ENCODE measurements at places on chromosomes 5 and 9. TPM values are rescaled to one million over a fixed set of nuclear protein-coding genes. Genes with fewer than 3 reads are reported as not detected.
A peak's percentile ranks its signal among the peaks of the same experiment; 100 is the strongest.

Gene ECPAS
- total RNA-seq = 67.7 TPM

Gene KIAA1958
- total RNA-seq = 13.3 TPM

Gene ZNF883
- total RNA-seq = 1.1 TPM

Gene NDOR1
- total RNA-seq = 39.8 TPM

Gene INPP5E
- total RNA-seq = 22.8 TPM

Gene PALM2AKAP2
- not detected for total RNA-seq

Gene SPINK6
- not detected for total RNA-seq

Gene PROB1
- total RNA-seq = 4.3 TPM

DNA sequence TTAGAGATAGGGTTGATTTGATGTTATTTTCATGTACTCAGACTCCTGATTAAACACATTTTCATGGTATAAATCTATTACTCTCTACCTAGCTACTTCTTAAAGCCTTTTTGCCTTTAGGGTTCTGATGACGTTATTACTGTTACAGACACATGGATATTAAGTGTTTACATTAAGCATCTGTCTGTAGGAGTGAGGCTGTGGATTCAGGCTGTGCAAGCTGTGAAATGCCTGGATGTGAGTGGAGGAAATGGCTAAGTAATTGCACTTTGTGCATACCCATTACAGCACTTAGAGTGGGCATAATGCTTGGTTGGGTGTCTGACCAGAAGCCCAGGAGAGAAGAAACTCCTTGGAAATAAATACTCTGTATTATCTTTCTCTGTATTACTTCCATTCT lies 186.8 kb downstream of the SNX18 start:
- no peak overlapping the region for H3K4me3 ChIP-seq
- H3K36me3 ChIP-seq = peaks cover 2% of the 10 kb centered on the region
- H3K4me1 ChIP-seq = no peaks in the 10 kb centered on the region
- no peak for DNase-seq
- H3K27ac ChIP-seq = no peak overlapping the region

DNA sequence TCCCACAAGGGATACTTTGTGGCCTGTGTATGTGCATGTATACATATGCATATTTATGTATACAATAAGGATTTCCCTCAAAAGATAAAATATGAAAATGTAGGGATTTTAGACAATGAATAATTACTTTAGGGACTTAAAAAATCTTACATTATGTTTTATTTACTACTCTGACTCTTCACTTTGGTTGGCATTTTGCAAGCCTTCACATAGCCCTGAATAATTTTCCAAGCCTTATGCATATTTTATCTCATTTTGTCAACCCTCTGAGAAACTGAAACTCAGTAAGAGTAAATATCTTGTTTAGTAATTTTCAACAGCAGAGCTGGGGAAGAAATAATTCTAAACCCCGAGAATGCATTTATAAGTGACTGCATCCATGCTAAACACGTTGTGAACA lies 153.0 kb upstream of the SLC24A2 start:
- H3K36me3 ChIP-seq = peaks cover under 1% of the 10 kb centered on the region
- peaks cover 4% of the 10 kb centered on the region for H3K27me3 ChIP-seq
- H3K4me1 ChIP-seq = peaks cover 16% of the 10 kb centered on the region
- H3K27ac ChIP-seq = no peak overlapping the region

DNA sequence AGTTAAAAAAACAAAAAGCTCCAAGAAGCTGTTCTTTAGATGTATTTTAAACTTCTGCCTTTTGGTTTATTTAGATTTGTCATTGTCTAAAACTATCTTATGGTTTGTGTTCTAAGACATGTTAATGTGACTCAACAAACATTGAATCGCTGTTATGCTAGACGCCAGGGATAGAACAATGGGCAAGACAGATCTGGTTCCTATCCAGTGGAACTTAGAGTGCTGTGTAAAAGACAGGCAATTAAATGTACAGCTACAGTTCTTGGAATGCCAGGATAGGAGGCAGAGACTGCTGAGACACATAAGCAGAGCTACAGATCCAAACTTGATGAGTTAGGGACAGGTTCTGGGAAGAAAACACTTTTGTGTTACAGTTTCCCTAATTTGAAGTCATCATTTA lies 22.4 kb downstream of the LYRM7 start:
- peaks cover 24% of the 10 kb centered on the region for H3K36me3 ChIP-seq
- no peak overlapping the region for H3K27ac ChIP-seq
- no peak for DNase-seq
- no peaks in the 10 kb centered on the region for H3K27me3 ChIP-seq

GRCh38 chr9:114723931-114724330 lies 41.9 kb upstream of the TEX48 start:
- H3K4me1 ChIP-seq = peaks cover 45% of the 10 kb centered on the region
- H3K4me3 ChIP-seq = no peak overlapping the region
- peaks cover 25% of the 10 kb centered on the region for H3K36me3 ChIP-seq

DNA sequence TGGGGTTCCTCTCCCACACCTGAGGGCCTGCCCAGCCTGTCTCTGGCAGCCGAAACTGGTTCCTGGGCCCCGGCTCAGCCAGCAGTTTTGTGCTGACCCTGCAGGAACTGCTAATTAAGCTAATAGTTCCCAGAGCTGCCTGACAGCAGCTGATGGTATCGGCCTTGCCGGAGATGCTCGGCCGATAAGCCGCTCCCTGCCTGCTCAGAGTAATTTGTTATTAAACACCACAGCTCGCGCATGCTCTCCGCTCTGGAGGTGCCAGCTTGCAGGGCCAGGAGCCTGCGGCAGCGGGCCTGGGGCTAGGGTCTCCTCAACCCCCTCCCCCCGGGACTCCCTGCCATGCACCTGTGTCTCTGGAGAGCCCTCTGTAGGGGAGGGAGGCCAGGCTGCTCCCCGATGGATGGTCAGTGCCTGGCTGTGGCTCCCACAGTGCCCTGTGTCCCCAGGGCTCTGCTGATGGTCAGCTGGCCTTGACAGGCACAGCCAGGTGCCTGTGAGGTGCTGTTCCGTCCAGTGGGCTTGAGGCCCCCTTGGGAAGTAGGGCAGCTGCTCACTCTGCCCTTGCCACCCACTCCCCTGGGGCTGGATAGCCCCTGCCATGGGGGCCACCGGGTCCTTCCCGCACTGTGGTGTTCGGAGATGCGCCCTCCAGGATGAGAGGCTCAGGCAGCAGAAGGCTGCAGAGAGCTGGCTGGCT lies 41.7 kb downstream of the RXRA start:
- DNase-seq = no peak
- H3K4me3 ChIP-seq = no peak overlapping the region
- H3K4me1 ChIP-seq = peaks cover 3% of the 10 kb centered on the region
- no peaks in the 10 kb centered on the region for H3K36me3 ChIP-seq
- H3K27ac ChIP-seq = no peak overlapping the region

DNA sequence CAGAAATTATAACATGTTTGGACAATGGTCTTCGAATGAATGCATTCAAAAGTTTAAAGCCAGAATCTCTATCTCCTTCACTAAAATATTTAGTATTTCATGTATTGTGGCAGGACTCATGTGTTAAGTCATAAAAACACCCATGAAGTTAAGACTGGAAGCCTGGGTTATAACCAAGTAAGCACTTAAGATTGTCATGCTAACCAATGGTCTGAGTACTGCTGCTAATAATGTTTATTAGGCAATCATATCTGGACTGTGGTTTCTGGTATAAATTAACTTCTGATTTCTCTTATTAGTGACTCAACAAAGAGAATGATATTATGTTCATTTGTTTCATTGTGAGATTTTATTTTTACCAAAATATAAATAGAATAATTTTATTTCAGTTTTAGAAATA lies 297.9 kb upstream of the EDIL3 start:
- H3K27me3 ChIP-seq = no peaks in the 10 kb centered on the region
- DNase-seq = no peak
- no peaks in the 10 kb centered on the region for H3K36me3 ChIP-seq
- H3K4me1 ChIP-seq = no peaks in the 10 kb centered on the region

GRCh38 chr5:164306662-164307061 lies 801.2 kb downstream of the MAT2B start:
- no peaks in the 10 kb centered on the region for H3K27me3 ChIP-seq
- no peak overlapping the region for H3K4me3 ChIP-seq

DNA sequence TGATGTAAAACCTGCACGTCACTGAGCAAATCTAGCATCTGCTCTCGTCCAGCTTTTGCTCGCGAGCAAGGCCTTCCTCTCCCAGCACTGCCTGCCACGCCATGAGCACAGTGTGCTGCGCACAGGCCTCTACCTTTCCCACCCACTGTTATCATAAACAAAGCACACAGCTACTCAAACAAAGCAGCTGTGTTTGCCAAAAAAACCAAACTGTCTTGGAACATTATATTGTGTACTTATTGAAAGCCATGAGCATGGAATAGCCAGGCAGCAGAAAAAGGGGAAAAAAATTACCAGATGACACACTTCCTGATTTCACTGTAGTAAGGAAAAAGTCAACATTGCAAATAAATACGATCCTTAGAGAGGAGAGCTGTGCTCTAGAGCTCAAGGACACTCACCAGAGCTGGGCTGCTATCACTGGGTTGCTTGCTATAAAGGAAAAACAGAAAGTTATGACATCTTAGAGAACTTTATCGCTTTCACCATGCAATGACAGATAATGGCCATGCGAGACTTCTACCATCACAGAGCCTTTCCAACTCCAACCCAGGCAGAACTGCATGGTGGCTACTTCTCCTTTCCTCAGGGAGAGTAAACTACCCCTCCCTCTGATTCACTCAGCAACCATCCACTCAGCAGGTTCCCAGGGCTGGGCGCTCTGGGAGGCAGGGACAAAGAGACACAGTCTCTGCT lies 69.6 kb downstream of the EPB41L4B start:
- no peak overlapping the region for H3K4me3 ChIP-seq
- DNase-seq = no peak
- H3K4me1 ChIP-seq = no peaks in the 10 kb centered on the region
- H3K36me3 ChIP-seq = no peaks in the 10 kb centered on the region
- no peak overlapping the region for H3K27ac ChIP-seq
- H3K27me3 ChIP-seq = peaks cover 4% of the 10 kb centered on the region

GRCh38 chr9:120999317-120999716 lies 50.8 kb downstream of the C5 start:
- H3K4me1 ChIP-seq = peaks cover 4% of the 10 kb centered on the region
- no peak overlapping the region for H3K4me3 ChIP-seq
- DNase-seq = no peak
- no peaks in the 10 kb centered on the region for H3K36me3 ChIP-seq
- H3K27ac ChIP-seq = no peak overlapping the region
- H3K27me3 ChIP-seq = no peaks in the 10 kb centered on the region

DNA sequence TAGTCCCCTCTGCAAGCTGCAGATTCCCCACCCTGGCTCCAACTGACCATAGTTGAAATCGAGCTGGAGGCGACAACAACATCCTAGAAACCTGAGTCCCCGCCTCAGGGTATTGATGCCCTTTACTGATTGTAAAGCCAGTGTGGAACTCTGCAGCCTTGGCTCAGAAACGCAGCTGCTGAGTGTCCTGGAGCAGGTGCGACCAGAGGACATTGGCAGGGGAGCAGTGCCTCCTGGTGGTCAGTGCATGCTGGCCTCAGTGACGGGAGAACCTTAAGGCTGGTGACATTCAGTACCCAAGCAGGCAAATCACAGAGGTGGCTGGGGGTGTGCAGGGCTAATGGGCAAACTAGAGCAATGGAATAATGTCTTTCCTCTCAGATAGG lies 20.4 kb upstream of the ZNF354B start:
- DNase-seq = peak; percentile 48
- H3K4me3 ChIP-seq = no peak overlapping the region
- no peak overlapping the region for H3K27ac ChIP-seq
- no peaks in the 10 kb centered on the region for H3K27me3 ChIP-seq
- peaks cover 1% of the 10 kb centered on the region for H3K4me1 ChIP-seq

- H3K27ac ChIP-seq = no peak overlapping the region
- H3K4me3 ChIP-seq = no peak overlapping the region
- H3K27me3 ChIP-seq = peaks cover 6% of the 10 kb centered on the region
- no peaks in the 10 kb centered on the region for H3K36me3 ChIP-seq
Measured at GRCh38 chr5:68182534-68182933, 33.0 kb upstream of the PIK3R1 start.

DNA sequence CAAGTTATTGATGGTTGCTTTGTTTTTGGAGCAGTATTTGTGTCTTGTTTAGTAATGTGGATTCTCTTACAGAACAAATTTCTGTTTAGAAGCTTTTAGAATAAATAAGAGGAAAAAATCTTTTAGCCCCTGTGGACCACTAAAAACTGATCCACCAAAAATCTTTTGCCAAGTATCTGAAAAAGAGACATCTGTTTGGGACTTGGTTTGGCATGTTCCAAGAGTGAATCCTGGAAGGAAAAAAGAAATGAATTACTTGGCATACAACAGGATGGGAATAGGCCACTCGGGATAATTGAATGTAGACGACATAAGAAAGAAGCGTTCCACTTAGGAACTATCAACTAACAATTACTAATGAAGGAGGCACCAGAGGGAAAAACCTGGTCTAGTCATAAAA lies 1350.1 kb upstream of the C9orf72 start:
- H3K27ac ChIP-seq = no peak overlapping the region
- no peaks in the 10 kb centered on the region for H3K4me1 ChIP-seq
- no peak overlapping the region for H3K4me3 ChIP-seq

- no peaks in the 10 kb centered on the region for H3K4me1 ChIP-seq
- peaks cover 29% of the 10 kb centered on the region for H3K27me3 ChIP-seq
- no peaks in the 10 kb centered on the region for H3K36me3 ChIP-seq
- DNase-seq = no peak
- no peak overlapping the region for H3K4me3 ChIP-seq
Measured at GRCh38 chr5:72688916-72689315, 127.5 kb upstream of the TNPO1 start.

GRCh38 chr5:136137497-136138220 lies 5.0 kb downstream of the SMAD5 start:
- H3K36me3 ChIP-seq = peaks cover 4% of the 10 kb centered on the region
- peaks cover 22% of the 10 kb centered on the region for H3K4me1 ChIP-seq
- no peak overlapping the region for H3K27ac ChIP-seq
- DNase-seq = no peak

DNA sequence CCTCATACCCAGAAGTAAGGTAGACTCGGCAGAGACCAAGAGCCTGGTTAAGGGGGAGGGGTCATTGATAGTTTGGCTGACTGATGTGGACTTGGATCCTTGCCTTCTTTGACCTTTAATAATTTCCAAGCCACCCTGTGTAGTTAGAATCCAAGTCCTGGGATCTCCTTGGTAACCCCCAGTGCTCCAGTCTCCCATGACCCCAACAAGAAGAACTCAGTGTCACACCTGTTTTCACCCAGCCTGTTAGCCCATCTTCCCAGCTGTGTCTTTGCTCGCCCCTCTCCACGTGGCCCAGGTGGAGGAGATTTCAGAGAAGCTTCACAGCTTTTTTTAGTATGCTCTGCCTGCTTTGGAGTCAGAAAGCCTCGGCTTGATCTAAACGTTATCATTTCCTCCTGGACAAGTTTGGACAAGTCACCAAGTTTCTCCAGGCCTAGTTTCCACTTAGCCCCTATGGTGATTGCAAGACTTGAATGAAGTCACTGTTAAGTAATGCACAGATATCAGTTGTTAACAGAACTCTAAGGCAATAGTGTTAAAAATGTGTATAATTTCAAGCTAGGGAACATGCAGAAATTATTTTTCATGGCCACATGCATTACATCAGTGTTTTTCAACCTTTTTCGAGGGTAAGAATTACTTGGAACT lies 170.0 kb downstream of the TMEM38B start:
- H3K36me3 ChIP-seq = no peaks in the 10 kb centered on the region
- peaks cover 5% of the 10 kb centered on the region for H3K4me1 ChIP-seq
- peaks cover 31% of the 10 kb centered on the region for H3K27me3 ChIP-seq
- H3K27ac ChIP-seq = no peak overlapping the region
- DNase-seq = no peak

Measured in activated naive CD8-positive, alpha-beta T cell treated with anti-CD3 and anti-CD28 coated beads, Interleukin-2, amount 10 ng/mL, durations not matched to agents 7 days and 5 days (primary cell).